ENCODE measurements at places on chromosomes 1 and 21. TPM values are rescaled to one million over a fixed set of nuclear protein-coding genes. Genes with fewer than 3 reads are reported as not detected.

GRCh38 chr1:199776768-199777497 is 250.6 kb upstream of the NR5A2 start:
- DNase-seq, result no peak

DNA sequence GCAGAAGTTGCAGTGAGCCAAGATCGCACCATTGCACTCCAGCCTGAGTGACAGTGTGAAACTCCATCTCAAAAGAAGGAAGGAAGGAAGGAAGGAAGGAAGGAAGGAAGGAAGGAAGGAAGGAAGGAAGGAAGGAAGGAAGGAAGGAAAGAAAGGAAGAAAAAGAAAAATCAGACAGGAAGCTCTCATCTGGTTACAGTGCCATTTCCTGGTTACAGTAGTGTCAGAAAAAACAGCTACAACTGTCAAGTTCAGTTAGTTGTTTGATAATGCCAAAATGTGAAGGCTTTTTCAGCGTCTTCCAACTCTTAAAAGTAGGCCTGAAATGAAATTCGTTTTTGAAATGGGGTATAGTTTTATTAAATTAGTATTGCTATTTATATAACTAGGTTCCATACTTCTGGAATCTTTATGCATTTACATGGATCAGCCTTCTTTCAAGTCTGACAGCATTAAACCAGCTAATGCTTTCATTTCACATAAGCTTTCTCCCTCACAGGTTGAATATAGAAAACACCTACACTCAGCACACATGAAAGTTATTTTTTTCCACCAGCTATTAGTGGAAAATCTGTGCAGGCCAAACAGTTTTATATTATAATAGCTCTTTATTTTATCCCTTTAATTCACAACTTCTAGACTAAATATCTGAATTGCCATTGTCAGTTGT is 21.2 kb downstream of the PTPN22 start:
- no peak for DNase-seq

DNA sequence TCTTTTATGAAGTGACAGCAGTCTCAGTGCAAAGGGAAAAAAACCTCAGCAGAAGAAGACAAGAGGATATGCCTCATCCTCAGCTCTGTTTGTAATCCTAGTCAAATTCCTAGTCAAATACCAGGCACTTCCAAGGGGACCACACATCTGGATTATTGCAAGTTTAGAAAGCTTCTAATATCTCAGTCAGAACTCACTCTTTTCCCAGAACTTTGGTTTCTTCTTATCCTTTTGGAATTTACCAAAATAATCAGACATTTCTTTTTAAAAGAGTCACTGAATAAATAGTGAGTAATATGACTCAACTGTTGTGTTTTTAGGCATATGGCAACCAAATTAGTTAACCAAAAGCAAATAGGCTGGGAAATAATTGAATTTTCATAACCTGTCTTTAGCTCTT is 47.8 kb downstream of the PRRX1 start:
- no peak for DNase-seq

GRCh38 chr1:38546636-38547035 is 312.9 kb downstream of the RRAGC start:
- DNase-seq, result no peak

DNA sequence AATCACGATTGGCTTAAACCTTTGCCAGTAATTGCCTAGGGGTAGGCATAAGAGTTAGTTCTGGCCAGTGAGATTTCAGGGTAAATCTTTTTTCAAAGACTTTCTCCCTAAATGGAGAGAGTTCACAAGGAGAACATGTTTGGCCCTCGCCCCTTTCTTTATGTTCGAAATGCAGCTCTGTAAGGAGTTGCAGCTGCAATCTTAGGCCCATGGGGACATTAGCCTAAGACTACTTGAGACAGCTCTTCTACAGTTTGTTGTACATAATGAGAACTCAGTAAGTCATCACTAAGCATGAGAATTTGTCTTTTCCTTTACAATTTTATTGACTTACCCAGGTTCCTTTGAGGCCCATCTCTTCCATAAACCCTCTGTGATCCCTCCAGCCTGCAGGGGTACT is 40.4 kb upstream of the GADD45A start:
- DNase-seq, result no peak

Gene LCE1C
- total RNA-seq, result not detected

Gene HES5
- not detected for total RNA-seq

Gene PLPPR4
- total RNA-seq, result not detected

DNA sequence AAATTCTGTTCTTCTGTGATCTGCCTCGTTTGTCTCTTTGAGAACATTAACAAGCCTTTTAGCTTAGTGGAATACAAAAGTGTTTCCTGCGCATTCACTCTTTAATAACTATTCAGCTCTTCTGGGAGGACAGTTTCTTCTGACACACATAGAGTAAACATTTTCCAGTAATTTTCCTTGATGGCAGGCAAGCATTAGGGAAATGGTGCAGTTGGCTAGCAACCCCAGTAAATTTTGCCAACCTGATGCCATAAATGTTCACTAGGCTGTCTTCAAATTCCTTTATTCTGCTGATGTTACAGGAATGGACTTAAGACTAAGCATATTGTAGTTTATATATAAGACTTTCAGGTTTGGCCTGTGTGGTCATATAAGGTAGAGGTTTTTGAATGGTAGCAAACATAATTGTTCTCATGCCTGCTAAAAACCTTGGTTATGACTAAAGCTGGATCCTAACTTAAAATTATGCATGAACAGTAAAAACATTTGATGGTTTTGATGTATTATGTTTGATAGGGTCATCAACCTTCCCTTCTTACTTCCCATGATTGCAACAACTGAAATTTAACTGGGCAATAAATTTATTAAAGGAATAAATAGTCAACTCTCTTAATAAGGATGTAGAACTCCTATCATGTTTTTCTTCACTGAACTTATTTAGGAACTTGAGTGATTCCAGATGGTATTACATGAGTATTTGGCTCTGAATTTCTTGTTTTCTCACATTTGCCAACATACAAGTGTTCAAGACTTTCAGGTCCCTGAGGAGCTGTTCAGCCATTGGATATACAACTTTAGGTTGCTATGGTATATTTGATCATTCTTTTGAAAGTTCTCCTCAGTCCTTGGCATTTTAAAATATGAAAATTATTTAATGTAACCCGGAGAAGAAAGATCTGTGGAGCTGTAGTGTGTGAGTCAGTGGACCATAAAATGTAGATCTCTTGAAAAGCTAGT is 223.4 kb downstream of the FMN2 start:
- no peak for DNase-seq

DNA sequence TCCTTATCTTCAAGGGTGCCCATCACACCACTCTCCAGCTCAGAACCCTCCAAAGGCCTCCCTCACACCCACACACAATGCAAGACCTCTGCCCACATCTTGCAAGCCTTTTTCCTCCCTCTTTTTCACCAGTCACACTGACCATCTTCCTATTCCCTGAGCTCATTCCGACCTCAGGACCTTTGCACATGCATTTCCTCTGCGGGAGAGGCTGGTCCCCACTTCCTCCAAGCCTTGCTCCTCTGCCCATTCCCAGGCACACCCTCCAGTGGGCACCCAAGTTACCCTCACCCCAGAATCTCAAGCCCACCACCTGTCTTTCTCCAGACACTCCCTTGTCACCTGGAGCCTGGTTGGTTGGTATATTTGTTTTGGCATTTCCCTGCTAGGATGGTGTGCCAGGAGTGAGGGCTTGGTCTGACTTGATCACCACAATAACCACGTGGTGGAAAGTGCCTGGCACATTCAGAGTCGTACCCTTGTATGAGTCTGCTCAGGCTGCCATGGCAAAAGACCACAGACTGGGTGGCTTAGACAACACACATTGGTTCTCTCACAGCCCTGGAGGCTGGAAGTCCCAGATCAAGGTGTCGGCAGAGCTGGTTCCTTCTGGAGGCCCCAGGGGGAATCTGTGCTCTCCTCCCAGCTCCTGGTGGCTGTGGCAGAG is 13.2 kb downstream of the MX2 start:
- DNase-seq, result no peak

- DNase-seq, result no peak
Measured at GRCh38 chr1:152599934-152600333, at the start of gene LCE3C. Gene LCE3C, plus strand, starts transcription at chr1:152600234. Its CDS starts 498 bp downstream, at chr1:152600732.

DNA sequence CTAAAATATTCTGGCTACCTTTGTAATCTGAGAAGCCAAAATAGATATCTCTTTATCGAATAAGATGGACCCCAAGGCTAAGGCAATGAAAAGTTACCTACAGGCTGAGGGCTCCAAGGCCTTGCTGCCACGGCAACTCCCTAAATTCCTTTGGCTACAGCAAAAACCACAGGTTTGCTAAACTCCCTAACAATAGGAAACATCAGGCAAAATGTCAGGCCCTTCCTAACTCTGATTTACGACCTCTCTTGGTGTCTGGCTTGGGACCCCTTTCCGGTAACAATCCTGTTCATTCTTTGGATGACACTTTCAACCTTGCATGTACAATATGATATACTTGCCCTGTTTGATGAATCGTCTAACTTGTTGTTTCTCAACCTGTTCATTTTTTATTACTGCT is 11.3 kb upstream of the OR2T8 start:
- no peak for DNase-seq

GRCh38 chr1:174696026-174696821 is 248.5 kb downstream of the GPR52 start:
- DNase-seq, result no peak

GRCh38 chr1:48560116-48560515 is 88.1 kb upstream of the SPATA6 start:
- DNase-seq, result no peak

Gene LDLRAD1
- total RNA-seq, result not detected

Gene SMIM1
- total RNA-seq, result 4.4 TPM

GRCh38 chr1:30313176-30313575 is 410.2 kb downstream of the MATN1 start:
- DNase-seq, result no peak

- no peak for DNase-seq
Measured at GRCh38 chr1:4482526-4482925, 171.9 kb upstream of the AJAP1 start.

Gene TBX15
- total RNA-seq, result 0.64 TPM

- DNase-seq, result no peak
Measured at GRCh38 chr1:223732993-223733798, 20.9 kb downstream of the CAPN2 start.

- DNase-seq, result no peak
Measured at GRCh38 chr1:161265305-161265704, 6.8 kb downstream of the PCP4L1 start.

DNA sequence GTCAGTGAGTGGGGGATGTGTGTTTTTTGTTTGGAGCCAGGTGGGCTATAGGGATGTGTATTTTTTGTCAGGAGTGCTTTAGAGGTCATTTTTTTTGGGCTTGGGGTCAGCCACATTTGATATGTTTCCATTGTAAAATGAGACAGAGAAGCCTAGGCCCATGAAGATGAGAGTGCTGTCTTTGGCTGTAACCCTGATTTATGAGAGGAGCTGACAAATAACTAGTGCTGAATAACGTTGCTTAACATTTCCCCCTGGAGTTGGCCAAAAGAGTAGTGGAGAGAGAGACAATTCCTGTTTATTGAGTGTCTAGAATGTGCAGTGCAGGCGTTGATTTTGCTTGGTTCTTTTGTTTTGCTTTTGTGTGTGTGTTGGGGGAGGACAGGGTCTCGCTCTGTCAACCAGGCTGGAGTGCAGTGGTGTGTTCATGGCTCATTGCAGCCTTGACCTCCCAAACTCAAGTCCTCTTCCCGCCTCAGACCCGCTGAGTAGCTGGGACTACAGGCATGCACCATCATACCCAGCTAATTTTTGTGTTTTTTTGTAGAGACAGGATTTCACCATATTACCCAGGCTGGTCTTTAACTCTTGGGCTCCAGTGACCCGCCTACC is 64.7 kb downstream of the S1PR1 start:
- DNase-seq, result no peak

DNA sequence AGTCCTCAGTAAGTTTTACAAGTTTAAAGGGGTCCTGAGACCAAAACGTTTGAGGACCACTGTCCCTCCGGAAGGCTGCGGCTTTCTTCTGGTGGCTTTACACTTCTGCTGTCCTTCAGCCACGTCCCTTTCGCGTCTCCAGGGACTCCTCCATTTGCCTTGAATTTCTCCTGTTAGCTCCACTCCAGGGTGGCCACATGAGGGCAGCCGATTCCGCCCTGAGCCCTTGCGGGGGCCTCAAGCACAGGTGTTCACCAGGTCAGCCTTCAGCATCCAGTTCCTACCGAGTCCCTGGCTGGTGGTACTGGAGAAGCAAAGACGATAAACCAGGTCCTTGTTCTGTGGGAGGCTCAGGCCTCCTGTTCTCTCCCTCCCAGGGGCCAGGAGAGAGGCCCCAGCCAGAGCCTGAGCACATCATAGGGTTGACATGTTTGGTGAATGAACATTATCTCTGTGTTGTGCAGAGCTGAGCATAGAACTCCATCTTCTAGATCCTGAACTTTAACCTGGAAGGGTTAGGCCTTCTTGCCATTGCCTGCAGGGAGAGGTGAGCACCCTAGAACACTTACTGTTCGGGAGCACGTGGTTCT is 27.4 kb upstream of the COQ8A start:
- DNase-seq, result peak; percentile 62

GRCh38 chr1:8560035-8560434 is 242.1 kb downstream of the SLC45A1 start:
- DNase-seq, result no peak

- DNase-seq, result no peak
Measured at GRCh38 chr1:48066936-48067335, 69.8 kb upstream of the TRABD2B start.

DNA sequence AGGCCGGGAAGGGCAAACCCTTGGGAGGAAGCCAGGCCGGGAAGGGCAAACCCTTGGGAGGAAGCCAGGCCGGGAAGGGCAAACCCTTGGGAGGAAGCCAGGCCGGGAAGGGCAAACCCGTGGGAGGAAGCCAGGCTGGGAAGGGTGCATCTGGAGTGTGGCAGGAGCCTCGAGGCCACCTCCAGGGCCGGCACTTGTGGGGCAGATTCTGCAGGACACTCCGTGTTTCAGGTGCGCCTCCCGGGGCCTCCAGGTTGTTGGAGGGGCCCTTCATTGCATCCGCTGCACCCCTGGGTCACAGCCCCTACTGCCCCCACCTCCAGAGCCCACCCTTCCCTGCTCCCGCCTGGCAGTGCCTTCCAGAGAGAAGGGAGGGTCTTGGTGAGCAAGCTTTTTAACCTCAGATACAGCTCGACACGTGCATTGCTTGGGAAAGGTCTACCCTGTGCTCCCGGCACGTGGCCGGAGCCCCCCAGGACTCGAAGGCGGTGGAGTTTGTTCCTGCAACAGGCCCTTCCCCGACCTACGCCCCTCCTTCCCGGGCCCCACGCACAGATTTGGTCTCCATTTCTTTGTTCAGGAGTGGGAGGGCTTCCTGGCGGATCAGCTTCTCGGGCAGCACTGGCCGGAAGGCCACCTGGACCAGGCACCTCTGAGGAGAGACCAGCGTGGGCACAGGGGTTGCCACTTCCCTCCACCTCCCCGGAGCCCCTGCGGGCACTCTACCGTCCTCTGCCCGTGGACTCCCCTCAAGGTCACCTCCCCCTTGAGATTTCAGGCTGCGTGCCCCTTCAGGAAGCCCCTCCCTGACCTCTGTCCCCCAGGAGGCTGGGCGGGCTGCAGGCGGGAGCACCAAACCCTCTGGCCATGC is 9.4 kb upstream of the TMEM52 start:
- DNase-seq, result no peak

Gene MYOG
- not detected for total RNA-seq

DNA sequence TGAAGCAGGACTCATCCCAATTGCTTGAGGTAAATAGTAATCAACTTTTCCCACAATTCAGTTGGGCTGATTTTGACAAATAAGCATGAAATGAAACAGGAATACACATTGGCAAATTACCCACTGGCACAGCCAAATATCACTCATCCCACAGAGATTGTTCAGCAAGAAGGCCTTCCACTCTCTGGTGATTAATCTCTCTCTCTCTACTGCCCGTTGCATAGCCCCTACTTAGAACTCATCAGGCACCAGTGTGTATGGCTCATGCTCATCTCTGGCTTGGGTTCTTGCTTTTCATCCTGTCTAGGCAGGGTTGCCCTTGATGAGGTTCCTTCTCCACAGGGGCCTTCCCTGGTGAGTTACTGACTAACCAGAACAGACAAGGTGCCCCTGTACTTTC is 1.1 kb downstream of the BSDC1 start:
- no peak for DNase-seq

Gene SH2D2A
- not detected for total RNA-seq

Measured in SK-MEL-5 (cell line).